Pons (tissue), 1 donor: ENCODE measurements at places on chromosomes 12 and 14.

- DNase-seq = no peak
Measured at GRCh38 chr12:32586390-32586789, 92.7 kb upstream of the DNM1L start.

DNA sequence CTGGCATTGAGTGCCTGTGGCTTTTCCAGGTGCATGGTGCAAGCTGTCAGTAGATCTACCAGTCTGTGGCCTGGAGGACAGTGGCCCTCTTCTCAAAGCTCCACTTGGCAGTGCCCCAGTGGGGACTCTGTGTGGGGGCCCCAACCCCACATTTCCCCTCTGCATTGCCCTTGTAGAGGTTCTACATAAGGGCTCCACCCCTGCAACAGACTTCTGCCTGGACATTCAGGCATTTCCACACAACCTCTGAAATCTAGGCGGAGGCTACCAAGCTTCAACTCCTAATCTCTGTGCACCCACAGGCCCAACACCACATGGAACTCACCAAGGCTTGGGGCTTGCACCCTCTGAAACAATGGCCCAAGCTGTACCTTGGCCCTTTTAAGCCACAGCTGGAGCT is 102.7 kb upstream of the PLEKHG7 start:
- no peak for DNase-seq

DNA sequence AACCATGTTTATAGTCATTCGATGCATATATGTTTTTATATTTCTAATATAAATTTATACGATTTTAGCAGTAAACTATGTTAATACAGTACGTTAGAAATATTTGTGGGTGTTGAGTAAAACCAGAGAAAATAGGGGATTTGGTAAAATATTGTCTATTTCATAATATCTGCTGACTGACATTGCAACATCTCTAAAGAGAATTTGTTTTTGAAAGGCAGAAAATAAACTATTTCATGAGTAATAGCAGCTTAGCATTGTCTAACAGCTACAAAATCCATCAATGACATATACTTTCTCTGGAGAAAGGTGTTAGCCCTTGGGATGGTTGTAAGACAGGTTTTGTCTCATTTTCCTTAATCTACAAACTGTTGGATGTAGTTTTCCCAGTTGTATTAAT is 144.9 kb downstream of the PDE3A start:
- no peak for DNase-seq

GRCh38 chr14:49928015-49928414 is 35.1 kb downstream of the ARF6 start:
- no peak for DNase-seq

- DNase-seq = no peak
Measured at GRCh38 chr12:124216966-124217365, 77.9 kb upstream of the RFLNA start.

GRCh38 chr12:79151956-79152355 is 287.4 kb downstream of the SYT1 start:
- DNase-seq = no peak

- peak; percentile 53 for DNase-seq
Measured at GRCh38 chr14:33165144-33165925, 226.7 kb downstream of the NPAS3 start.

DNA sequence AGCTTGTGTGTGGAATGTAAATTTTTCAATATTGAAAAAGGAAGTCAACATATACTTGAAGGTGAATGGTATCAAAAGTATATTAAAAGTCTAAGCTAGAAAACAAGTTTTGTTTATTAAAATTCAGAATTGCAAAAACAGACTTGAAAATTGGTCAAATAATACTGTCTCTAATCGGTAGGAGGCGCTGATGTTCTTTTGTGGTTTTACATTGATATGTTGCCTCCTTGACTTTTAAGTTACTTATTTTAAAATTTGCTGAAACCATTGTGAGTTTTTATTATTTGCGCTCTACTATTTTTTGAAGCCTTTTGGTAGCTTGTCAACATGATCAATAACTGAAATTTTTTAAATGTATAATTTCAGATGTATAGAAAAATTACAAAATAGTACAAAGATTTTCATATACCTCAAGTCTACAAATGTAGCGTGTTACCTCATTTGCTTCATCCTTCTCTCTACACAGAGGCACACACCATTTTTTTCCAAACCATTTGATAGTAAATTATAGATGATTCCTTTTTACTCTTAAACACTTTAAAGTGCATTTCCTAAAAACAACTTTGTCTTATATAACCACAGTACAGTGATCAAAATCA is 6.9 kb downstream of the RTRAF start:
- peak; percentile 68 for DNase-seq

DNA sequence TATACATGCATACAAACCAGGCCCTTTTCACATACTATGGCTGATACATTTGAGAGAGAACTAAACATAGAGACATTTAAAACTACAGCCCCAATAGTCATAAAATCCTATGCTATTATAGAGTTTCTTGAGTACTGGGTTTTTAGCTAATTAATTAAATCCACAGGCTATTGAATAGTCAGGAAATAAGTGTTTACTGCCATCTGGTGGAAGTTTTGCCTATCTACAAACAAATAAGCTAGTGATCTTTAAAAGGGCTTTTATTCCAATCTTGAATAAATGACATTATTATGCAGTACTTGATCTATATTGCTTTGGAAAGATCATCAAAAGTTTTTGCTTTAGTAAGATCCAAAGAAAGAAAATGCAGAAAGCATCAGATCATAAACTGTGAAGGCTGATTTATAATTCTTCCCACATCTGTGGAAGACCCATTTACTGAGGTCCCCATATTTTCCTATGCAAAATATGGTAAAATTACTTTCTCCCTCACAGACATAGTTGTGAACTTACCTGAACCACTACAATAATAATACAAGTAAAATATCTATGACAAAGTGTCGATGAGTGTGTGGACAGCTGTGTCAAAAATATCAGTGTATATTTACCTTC is 131.3 kb downstream of the ITPR2 start:
- peak; percentile 85 for DNase-seq

- DNase-seq = no peak
Measured at GRCh38 chr12:108839890-108840230, 17.5 kb downstream of the SSH1 start.

GRCh38 chr12:120955232-120955631 is 23.1 kb upstream of the HNF1A start:
- no peak for DNase-seq

- no peak for DNase-seq
Measured at GRCh38 chr12:50394469-50395029, 1.9 kb downstream of the FAM186A start.

DNA sequence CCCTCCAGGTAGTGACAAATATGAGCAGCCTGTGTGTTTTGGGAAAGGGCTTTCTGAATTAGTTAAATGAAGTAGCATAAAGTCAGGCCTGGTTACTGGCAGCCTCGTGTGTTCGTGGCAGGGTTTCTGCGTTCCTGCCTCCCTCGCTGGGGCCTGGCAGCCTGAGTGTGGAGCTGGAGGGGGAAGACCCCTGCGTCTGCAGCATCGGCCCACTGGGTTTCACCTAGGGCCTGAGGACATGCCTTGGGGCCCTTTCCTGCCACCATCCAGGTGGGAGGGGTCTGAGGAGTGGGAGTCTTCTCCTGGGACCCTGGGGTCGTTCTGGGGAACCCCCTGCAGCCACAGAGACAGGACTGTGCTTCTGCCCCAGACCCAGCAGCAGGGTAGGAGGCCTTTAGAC is 20.4 kb upstream of the AMN start:
- no peak for DNase-seq

DNA sequence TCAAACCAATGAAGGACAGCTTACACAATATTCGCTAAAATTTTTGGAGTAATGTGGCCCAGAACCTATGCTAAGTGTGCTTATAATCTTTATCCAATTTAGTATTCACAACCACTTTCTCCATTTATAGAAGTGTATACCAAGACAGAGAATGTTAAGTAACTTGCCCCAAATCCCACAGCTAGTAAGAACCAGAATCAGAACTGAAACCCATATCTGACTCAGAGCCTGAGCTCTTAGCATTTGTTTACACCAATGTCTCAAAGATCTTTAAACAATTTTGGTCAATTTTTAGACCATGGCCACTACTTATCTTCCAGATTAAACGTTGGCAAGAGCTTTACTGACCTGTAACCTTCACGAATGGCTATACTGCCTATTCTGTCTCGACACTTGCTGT is 53.0 kb downstream of the PAPLN start:
- no peak for DNase-seq

GRCh38 chr14:96126783-96127271 is 77.8 kb upstream of the BDKRB2 start:
- no peak for DNase-seq

DNA sequence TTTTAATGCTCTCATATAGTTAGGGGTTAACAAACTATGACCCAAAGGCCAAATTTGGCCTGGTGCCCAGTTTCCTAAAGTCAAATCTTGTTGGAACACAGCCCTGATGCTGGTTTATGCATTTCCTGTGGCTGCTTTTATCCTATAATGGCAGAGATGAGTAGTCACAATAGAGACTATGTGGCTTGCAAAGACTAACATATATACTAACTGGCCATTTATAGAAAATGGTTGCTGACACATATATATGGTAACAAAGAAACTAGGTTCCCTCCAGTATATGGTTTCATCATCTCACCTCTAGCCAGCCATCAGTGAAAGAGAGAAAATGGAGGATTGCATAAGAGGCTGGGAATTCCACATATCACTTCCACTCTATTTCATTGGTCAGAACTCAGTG is 10.8 kb downstream of the NAV3 start:
- no peak for DNase-seq

DNA sequence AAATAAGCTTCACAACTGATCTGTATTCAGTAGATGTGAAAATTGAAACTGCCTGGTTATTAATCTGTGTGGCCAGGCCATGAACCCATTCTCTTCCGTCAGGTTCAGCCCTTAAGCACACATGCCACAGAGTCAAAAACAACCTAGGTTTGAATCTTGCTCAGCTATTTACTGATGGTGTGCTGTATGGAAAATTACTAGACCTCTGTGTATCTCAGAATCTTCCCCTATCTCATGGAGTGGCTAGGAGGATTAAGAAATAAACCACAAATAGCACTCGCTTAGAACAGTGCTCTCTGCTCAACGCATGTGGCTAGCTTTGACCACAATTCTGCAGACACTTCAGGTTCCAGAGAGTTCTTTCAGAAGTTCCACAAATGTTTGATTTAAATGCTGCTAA is 240.7 kb upstream of the PLEKHG7 start:
- DNase-seq = peak; percentile 70

GRCh38 chr12:52715416-52715815 is 12.1 kb upstream of the KRT77 start:
- DNase-seq = no peak

GRCh38 chr14:104803912-104804410 is 3.1 kb downstream of the ZBTB42 start:
- DNase-seq = no peak

DNA sequence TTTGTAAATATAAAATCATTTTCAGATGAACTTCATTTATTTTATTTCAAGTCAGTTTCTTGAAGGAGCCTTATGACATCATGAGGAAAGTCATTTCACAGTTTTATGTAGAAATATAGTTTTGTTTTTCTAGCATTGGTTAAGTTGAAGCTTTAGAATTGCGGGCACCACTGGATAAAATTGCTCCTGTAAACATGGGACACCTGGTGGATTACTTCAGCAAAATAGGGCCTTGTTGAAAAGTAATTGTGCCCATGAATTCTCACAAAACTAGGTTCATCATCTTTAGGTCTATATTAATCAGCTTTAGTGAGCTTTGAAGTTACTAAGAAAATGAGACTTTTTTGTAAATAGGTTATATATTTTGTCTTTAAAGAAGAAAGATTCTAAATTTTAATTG is 25.3 kb downstream of the CNTN1 start:
- no peak for DNase-seq

DNA sequence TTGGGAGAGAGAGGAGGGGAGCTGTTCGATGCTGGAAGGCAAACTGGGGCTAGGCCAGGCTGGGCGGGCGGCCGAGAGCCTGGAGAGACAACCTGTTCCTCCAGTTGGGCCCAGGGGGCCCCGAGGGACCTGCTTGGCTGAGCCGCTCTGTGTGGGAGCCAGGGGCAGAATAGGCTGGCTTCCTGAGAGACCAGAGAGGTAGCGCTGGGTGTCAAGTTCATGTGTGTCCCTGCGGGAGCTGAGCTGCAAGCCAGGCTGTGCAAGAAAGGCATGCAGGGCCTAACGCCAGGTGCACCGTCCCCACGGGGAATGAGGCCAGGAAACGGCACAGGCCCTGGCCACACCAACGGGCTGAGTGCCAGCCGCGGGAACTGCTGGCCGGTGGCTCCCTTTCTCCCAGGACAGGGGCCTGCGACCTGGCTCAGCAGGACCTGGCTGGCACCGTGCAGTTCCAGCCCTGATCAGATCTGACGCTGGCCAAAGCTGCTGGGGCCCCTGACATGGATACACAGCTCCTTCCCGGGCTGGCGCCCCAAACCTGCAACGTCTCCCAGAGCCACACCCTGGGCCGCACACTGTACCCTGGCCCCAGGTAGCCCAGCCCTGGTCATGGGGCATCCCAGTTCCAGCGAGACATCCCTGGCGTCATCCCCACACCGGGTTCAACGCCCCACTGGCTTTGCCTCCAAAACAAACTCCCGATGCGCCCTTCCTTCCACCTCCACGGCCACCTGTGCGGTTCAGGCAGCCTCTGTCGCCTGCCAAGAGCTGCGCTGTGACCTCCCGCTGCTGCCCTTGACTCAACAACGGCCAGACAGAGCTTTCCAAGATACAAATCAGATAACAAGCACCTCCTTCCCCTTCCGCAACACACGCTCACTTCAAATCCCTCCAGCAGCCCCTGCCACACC is 65.0 kb downstream of the RFLNA start:
- DNase-seq = peak; percentile 45

DNA sequence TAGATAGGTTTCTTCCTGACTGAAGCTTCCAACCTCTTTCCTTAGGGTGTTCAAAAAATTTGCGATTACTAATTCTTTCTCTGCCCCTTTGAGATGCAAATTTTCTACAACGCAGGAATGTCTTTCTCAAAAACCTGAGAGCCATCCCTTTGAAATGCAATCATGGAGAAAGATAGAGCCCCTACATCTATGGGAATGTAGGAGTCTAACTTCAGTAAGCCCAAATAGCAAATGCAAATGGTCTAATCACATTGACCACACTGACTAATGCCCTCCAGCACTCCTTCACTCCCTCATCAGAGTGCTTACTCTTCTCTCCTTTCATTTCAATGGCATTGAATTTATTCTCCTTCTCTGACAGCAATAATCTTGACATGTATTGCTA is 107.1 kb downstream of the SLC6A15 start:
- DNase-seq = no peak

- DNase-seq = peak; percentile 85
Measured at GRCh38 chr12:109840305-109841074, 7.3 kb upstream of the TRPV4 start.

DNA sequence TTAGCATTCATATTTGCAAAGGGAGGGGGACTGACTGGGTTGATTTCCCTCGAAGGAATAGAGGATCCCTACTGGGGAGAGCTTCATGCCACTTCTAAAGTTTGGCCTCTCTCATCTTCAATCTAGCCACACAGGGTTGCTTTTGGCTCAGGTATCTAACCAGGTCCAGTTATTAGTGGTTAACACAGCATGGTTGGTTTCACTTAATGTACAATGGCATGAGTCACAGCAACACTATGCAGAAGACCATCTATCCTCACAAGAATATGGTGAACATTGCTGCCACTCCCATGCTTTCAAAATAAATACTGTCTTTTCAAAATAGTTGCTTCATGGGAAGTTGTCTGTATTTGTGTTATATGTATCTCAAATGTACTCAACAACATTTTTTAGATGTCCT is 6.6 kb upstream of the RAB3IP start:
- no peak for DNase-seq

GRCh38 chr14:75562089-75562488 is 16.3 kb upstream of the FLVCR2 start:
- DNase-seq = no peak
